ENCODE measurements at places on chromosomes 6 and 20. TPM values are rescaled to one million over a fixed set of nuclear protein-coding genes. Genes with fewer than 3 reads are reported as not detected.

DNA sequence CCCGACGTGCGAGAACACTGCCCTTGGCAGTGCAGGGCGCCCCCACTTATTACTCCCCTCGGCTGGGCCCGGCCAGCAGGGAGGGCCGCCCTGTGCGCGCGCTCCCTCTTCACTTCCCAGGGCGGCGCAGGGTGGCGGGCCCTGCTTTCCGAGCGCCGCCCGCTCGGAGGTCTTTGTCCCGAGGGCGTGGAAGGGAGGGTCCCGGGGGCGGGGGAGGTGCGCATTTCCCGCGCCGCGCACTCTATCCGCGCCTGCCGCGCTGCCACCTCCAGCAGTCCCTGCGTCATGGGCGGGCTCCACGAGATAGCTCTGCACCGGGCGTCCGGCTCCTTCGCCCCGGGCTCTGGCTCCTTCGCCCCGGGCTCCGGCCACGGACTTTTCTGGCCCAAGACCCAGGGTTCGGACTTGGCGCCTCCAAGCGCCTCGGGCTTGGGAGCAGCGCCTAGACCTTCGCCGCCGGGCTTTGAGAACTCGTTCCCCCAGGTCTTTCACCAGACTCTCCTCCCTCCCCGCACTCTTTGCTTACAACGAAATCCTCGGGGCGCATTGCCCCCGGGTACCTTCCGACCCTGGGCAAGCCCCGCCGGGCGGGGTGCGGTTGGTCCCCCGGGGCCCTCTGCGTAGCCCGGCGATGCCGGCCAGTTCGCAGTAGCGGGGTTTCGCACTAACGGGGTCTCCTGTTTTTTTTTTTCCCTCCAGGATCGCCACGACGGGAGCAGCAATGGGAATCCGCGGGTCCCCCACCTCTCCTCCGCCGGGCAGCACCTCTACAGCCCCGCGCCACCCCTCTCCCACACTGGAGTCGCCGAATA, 1.6 kb downstream of the TFAP2C start:
- ATAC-seq, result peak; percentile 44

- ATAC-seq, result peak; percentile 48
Observed at GRCh38 chr20:63536997-63537524, at the start of gene PTK6. Gene PTK6 (minus strand): TSS chr20:63537376. CDS start chr20:63537314, 62 bp downstream.

Gene OPN5
- not detected for total RNA-seq

DNA sequence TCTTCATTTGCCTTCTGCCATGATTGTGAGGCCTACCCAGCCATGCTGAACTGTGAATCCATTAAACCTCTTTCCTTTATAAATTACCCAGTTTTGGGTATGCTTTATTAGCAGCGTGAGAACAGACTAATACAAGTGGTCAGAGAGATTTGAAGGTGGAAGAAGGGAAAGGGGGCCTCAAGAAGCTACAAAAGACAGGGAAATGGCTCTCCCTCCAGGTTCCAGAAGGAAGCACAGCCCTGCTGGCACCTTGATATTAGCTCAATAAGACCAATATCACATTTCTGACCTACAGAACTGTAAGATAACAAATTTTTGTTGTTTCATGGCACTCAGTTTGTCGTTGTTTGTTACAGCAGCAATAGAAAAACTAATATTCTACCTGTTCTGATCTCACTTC, 536.5 kb upstream of the MARCKS start:
- ATAC-seq, result no peak

DNA sequence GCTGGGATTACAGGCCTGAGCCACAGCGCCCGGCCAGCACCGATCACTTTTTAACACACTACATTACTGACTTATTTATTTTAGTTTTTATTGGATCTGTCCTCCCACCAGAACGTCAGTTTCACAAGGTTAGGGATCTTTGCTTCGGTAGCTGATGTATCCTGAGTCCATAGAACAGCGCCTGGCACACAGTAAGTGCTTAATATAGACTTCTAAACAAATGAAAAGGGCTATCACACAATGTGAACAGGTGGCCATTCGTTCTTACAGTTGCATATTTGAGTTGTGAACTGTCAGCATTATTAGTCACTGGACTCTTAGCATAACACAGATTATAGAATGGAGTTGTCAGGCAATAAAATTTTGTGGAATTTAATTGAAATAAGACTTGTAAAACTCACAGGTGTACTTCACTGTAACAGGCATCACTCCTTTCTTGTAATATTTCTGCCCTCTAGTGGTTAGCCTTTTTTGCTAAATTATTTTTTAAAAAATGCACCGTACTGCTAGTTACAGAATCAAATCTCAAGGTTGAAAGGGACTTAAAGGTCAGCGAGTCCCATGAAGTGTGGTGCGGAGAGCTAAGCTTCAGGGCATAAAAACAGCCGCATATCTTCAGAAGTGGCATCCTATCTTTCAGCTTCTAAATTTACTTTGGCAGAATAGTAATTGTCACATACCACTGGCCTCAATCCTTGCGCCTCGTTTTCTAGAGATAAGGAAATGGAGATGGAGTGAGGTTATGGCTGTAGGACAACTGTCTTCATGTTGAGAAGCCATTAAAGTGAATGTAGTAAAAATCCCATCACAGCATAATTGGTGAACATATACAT, 3.4 kb upstream of the TBC1D7 start:
- ATAC-seq, result no peak

DNA sequence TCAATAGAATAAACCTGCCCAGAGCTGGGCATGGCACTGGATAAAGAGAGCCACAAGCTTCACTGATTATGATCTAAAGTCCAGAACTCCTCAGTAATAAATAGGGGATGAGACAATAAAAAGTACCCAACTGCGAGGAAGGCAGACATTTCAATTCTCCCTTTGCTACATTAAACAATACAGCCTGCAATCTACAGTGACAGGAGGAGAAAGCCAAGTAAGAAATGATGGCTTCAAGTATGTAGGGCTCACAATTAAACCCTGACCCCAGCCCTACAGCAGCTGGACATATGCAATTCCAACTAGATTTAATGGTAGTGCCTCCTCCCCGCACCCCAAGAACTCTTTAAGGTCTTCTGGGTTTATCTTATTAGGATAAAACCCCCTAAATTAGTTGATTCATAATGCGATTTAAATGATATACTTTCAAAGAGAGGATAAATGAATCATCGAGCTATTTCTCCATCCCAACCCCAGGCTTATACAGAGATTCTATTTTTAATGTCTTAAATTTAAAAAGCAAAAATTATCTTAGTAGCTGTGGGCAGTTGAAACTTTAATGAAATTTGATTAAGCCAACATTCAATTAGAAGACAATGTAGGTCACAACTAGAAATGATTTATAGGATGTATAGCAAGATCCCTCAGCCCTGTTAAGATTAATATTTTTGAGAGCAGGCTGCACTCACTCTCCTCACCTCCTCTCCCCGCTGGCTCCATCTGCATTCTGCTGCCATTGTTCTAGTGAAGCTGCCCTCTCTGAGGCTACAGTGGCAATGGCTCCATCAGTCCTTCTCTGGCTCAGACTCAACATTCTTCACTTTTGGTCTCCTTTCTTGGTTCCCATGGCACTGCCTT, 57.1 kb downstream of the OGFRL1 start:
- ATAC-seq, result no peak

Gene HRH3
- total RNA-seq, result not detected

GRCh38 chr6:114323784-114324183, 19.0 kb downstream of the HS3ST5 start:
- ATAC-seq, result no peak

DNA sequence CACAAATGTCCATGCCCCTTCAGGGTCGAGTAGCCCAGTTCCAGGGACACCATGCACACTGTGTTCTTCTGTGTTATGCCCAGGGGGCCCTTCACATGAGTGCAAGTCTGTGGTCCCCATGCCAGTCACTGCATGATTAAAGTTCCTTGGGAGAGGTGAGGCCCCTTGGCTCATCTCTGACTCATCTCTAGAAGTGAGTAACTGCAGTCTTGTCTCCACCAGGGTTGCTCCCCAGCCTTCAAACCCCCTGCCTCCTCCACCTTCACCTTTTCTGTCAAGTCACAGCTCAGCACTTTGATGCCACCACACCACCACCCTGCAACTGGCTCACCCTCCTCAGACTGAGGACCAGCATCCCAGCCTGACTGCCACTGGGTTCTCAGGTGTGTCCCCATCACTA, 161.7 kb downstream of the UNC5CL start:
- peak; percentile 34 for ATAC-seq

Gene PREX1
- total RNA-seq, result 2.7 TPM

DNA sequence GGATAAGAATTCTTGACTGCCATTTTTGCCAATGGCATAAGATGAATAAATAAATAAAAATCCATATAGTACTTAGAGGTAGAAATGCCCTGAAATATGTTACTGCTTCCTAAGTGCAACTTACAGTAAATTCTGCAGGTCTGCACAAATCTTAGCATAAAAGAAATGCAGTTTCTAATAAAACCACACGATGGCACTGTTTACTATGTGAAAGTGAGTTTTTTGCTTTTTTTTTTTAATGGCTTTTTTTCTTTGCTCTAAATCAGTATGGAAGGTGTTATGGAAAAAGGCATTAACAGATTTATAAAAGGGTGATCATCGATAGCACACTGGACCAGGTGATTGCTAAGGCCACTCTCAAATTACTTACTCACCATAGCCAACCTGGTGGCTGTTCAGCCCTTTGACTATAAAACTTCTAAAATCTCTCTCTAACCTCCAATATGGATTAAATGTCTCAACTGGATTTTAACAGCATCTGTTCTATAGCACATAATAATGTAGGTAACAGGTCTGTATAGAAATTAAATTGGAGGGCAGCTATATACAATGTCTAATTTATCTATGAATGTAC, 45.8 kb downstream of the AHI1 start:
- peak; percentile 37 for ATAC-seq

Gene WFDC10A
- total RNA-seq, result not detected

Gene DEFB121
- not detected for total RNA-seq

- no peak for ATAC-seq
Observed at GRCh38 chr6:72724545-72724944, 102.7 kb downstream of the KCNQ5 start.

- ATAC-seq, result no peak
Observed at GRCh38 chr6:168412456-168412855, 28.5 kb upstream of the SMOC2 start.

- ATAC-seq, result no peak
Observed at GRCh38 chr6:99841297-99841696, 152.7 kb downstream of the MCHR2 start.

- no peak for ATAC-seq
Observed at GRCh38 chr6:55776113-55776512, 99.3 kb downstream of the BMP5 start.

GRCh38 chr6:55379471-55379870, 52.2 kb downstream of the GFRAL start:
- ATAC-seq, result no peak

All from esophagus mucosa (tissue), 1 donor.